ENCODE measurements at places on chromosomes 5 and 9.

- no peak for DNase-seq
These were observed 21.0 kb downstream of the GCNT4 start for GRCh38 chr5:75031366-75031765.

- DNase-seq, result no peak
These were observed 39.2 kb upstream of the ELOVL7 start for GRCh38 chr5:60883229-60883628.

DNA sequence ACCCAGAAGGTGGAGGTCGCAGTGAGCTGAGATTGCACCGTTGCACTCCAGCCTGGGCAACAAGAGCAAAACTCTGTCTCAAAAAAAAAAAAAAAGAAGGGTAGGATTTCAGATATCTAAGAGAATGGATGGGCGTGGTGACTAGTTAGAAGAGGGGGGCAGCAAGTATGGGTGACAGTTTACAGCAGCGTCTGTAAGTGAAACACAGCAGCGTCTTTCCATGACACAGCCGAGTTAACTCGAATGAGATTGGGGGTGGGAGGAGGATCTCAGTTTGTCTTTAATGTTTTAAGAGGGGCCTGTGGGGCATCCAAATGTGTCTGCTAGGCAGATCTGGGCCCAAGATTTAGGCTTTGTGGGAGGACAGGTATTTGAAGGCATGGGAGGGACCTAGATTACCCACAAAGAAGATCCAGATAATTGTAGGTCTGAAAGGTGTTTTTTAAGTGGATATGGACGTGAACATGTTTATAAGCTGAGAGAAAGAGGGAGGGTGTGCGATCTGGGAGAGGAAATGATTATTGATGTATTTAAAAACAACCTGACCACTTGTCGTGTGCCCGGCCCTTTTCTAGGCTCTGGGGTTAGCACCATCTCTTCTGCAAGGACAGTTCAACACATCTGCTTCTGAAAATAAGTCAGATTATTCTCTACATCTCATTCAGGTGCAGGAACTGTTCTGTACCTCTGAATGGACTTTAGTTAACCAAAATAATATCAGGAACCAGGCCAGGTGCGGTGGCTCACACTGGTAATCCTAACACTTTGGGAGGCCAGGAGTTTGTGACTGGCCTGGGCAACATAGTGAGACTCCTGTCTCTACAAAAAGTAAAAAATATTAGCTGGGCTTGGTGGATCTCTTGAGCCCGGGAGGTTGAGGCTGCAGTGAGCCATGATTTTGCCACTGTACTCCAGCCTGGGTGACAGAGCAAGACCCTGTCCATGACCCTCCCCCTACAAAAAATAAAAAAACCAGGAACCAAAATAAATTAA is 2.5 kb downstream of the CEP78 start:
- DNase-seq, result no peak

- no peak for DNase-seq
These were observed 192.9 kb upstream of the SLC27A6 start for GRCh38 chr5:128772356-128772755.

- DNase-seq, result no peak
These were observed 7.2 kb upstream of the LCN2 start for GRCh38 chr9:128142061-128142460.

DNA sequence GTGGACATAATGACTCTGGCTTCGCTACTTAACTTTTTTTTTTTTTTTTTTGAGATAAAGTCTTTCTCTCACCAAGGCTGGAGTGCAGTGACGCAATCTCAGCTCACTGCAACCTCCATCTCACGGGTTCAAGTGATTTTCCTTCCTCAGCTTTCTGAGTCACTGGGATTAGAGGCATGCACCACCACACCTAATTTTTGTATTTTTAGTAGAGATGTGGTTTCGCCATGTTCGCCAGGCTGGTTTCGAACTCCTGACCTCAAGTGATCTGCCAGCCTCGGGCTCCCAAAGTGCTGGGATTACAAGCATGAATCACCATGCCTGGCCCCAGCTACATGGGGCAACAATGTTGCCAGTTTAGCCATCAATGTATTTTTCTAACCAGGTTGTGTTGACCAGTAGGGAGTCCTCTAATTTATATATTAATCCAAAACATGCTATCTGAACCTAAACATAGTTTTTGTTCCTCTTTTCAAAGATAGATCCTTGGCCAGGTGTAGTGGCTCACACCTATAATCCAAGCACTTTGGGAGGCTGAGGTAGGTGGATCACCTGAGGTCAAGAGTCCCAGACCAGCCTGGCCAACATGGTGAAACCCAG is 120.3 kb upstream of the LHFPL2 start:
- no peak for DNase-seq

- DNase-seq, result peak; percentile 0
These were observed 26.4 kb downstream of the ZDHHC11B start for GRCh38 chr5:757931-758697.

GRCh38 chr5:65893749-65894430 is 32.5 kb upstream of the ERBIN start:
- DNase-seq, result no peak

DNA sequence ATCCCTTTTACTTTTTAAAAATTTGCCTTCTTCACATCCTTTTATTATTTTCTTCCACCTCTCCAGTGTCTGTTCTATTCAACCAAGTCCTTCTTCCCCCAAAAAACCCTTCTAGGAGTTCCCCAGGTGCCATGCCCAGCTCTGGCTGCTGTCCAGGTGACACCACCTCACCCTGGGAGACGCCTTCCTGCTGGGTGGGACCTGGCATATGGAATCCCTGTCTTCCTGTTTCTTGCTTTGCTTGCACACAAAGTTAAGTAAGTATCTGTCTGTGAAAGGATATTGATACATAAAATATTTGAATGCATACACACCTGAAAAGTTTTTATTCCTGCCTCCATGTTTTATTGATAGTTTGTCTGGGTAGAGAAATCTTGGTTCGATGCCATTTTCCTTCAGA is 23.1 kb upstream of the MED10 start:
- DNase-seq, result no peak

- DNase-seq, result no peak
These were observed 524.4 kb downstream of the PRR16 start for GRCh38 chr5:120988491-120988890.

DNA sequence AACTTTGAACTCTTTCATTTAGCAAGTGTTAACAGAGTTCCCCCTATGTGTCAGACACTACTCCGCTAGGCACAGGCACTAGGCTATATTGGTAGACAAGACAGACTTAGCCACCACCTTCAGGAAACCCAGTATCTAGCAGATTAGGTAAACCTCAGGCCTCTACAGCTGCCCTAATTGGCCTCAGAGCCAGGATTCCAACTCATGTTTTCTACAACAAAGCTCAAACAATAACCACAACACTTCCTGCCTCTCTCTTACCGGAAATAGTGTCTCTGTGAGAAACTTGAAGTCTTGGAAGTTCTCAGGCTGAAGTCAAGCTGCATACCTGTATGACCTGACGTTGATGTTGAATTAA is 116.6 kb upstream of the SLC44A1 start:
- peak; percentile 26 for DNase-seq

GRCh38 chr5:119220576-119221197 is 135.1 kb upstream of the TNFAIP8 start:
- DNase-seq, result no peak

GRCh38 chr5:69242215-69242927 is 7.7 kb downstream of the CDK7 start:
- no peak for DNase-seq

GRCh38 chr9:127537014-127537413 is 75.1 kb upstream of the STXBP1 start:
- no peak for DNase-seq

- DNase-seq, result no peak
These were observed 65.3 kb downstream of the CDC14B start for GRCh38 chr9:96554326-96554725.

- DNase-seq, result no peak
These were observed 339.1 kb upstream of the CCNH start for GRCh38 chr5:87751824-87752223.

GRCh38 chr9:29213417-29214153 is 1640.3 kb upstream of the C9orf72 start:
- DNase-seq, result no peak

- no peak for DNase-seq
These were observed 141.5 kb downstream of the RMI1 start for GRCh38 chr9:84121991-84122523.

GRCh38 chr9:76526026-76526425 is 67.0 kb downstream of the GCNT1 start:
- DNase-seq, result no peak

- no peak for DNase-seq
These were observed 206.0 kb downstream of the ARRDC3 start for GRCh38 chr5:91177085-91177484.

- no peak for DNase-seq
These were observed 77.7 kb upstream of the IL17B start for GRCh38 chr5:149456597-149457392.

Measured in activated T-cell treated with anti-CD3 and anti-CD28 coated beads for 4 hours (primary cell).